Stimulated activated CD4-positive, alpha-beta T cell treated with anti-CD3 and anti-CD28 coated beads, Interleukin-1b, Interleukin-23, amount 100 ng/mL, for 1 hour (primary cell): ENCODE measurements at places on chromosomes 13 and 19.

GRCh38 chr19:49231804-49232203 lies 74.2 kb downstream of the TRPM4 start:
- DNase-seq = no peak

- DNase-seq = no peak
Measured at GRCh38 chr19:38120471-38121025, 103.5 kb downstream of the DPF1 start.

DNA sequence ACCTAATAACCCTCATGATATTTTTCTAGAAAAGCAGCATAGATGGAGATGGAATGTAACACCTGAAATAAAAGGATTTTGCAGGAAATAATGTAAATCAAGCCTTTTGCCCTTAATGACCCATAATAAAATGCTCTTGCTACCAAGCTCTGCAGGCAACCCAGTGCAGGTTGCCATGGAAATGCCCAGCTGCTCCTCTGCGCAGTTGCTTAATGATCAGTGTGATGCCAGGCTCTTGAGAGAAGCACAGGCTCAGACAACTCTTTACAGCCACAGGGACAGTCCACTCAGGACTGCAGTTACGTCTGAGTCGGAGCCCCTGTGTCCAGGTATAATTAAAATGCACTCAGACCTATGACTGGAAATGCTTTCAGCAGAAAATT lies 165.5 kb downstream of the LACC1 start:
- DNase-seq = no peak

- no peak for DNase-seq
Measured at GRCh38 chr19:49976496-49976895, 15.5 kb upstream of the SIGLEC11 start.

DNA sequence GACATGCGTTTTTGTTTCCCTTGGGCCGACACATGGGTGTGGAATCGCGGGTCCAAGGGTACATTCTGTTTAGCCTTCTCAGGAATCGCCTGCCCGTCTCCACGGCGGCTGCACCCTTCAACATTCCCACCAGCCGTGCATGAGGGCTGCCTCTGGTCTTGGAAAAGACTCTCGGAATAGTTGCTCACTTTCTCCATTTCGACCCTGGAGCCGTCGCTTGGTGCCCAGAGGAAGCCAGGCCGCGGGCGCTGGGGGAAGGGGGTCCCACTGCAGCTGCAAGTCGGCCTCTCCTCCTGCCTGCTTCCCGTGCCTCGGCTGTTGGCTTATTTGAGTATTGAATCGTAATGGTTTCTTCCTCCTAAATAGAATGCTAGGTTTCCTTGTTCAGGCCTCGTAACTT lies 51.5 kb downstream of the KDM4B start:
- no peak for DNase-seq

DNA sequence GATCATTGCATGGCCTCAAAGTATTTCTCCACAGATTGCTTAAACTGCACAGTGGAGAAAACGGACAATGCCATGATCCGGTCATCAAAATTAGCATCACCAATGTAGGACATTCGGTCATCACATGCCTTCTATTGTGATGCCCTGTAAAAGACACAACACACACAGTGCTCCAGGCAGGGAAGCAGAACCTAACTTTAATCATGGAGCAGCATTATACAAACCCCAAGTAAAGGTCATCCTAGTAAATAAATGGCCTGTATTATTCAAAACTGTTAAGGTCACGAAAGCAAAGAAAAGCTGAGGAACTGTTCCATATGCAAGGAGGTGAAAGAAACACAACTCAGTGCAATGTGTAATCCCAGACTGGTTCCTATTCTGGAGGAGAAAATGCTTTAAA lies 42.2 kb downstream of the TGDS start:
- DNase-seq = no peak

DNA sequence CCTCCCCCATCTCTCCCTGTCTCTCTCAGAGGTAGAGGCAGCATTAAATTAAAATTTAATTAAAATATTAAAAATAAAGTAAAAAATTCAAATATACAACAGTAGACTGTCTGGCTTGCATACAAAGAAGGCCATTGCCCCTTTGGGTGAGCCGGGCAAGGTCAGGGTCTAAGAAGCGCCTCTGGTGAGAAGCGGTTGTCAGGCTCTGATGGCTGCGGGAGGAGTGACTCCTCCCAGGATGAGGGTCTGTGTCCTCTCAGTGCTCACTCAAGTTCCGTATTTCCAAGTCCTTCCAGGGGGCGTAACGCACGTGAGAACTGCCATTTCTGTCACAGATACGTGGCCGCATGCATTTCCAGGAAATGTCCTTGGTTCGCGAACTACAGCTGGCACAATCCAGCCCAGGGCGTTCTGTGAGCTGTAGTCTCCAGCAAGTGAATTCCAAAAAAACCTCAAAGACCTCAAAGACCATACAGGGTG lies 737 bp upstream of the ZNF181 start:
- no peak for DNase-seq

GRCh38 chr19:33290082-33290815 lies 12.1 kb downstream of the CEBPA start:
- no peak for DNase-seq

- DNase-seq = peak; percentile 28
Measured at GRCh38 chr19:10000171-10000826, 10.0 kb downstream of the COL5A3 start.

DNA sequence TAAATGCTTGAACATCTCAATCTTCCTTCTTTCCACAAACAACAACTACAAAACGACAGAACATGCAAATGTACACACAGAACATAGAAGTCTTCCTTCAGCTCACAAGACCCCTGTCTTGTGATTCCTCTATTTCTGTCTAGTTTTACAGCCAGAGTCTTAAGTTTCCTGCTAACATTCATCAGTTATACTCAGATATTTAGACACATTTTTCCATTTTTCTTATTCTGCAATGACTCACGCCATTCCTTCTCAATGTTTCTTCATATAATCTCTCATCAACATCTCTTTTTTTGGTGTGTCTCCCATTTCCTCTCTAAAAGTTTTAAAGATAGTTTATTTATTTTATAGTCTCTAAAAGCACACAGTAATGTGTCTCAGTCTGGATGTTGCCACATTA lies 1872.9 kb upstream of the PCDH20 start:
- DNase-seq = no peak

- no peak for DNase-seq
Measured at GRCh38 chr19:15810335-15810734, 5.1 kb downstream of the OR10H1 start.
